Stimulated activated CD4-positive, alpha-beta T cell treated with anti-CD3 and anti-CD28 coated beads, TNF-alpha, amount 100 ng/mL, for 48 hours (primary cell): ENCODE measurements at places on chromosomes 1 and 21.

GRCh38 chr1:84264961-84265360, 36.5 kb upstream of the SAMD13 start:
- DNase-seq: no peak

DNA sequence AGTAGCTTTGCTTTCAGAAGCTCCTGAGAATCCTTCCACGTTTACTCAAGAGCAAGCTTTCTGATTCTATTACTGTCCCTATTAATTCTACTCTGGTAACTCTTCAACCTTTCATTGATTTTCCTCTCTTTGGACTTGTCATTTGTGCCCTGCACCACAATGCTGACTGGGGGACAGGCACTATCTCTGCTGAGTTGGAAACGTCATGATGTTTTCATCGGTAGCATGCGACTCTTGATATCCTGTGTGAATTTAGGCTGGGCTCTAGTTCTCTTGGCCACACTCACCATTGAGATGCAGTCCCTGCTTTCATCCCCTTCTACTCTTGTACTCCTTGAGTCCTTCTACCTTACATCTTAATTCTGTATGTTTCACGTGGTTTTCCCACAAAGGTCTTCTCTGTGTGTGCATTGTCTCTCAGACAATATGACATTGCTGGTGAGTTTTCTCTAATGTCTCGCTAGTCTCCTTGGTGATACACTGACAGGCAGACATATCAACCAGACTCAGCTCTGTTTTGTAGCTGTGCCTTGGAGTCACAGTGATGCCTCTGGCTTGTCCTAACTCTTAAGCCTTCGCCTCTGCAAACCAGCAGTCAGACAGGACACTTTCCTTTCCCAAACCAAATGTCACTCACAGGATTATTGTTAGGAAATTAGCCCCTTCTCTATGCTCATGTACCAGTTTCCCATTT, 223.6 kb upstream of the ADGRL2 start:
- DNase-seq: no peak

DNA sequence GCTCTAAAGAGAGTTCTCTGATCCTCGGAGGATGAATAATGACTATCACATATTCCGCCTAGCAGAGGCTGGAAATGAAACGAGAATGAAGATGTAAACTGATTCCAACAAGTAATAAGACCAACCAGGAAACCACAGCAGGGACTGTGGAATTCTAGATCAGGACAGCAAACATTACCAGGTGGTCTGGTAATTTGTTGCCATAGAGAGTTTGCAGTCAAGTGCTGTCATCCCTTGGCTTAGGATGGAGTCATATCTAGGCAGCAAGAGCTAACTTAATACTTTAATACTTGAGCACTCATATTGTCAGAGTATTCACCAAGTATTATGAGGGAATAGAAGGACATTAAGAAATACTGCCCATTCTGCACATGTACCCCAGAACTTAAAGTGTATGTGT, 45.1 kb upstream of the MUTYH start:
- DNase-seq: no peak

DNA sequence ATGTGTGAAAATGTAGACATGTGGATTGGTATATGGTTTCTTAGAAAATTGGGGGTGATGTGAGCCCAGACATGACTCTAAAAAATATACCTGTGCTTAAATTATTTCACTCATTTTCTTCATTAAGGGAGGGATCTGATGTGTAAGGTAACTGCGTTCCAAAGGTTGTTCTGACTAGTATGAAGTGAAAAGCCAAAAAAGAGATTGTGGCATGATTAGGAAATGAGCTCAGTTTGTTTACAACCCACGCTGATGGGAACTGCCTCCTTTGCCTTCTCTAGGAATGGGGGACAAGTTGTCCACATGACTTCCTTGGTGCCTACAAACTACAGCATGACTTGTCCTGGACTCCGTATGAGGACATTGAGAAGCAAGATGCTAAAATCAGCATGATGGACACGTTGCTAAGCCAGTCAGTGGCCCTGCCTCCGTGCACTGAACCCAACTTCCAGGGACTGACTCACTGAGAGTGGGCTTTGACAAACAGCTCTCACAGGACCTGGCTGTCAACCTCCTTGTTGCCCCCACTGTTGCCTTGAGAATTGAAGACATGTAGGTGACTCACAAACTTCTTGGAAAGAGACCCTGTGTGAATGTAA, 8.0 kb downstream of the C1orf50 start:
- no peak for DNase-seq

GRCh38 chr1:173193639-173194038, 13.5 kb downstream of the TNFSF4 start:
- no peak for DNase-seq

DNA sequence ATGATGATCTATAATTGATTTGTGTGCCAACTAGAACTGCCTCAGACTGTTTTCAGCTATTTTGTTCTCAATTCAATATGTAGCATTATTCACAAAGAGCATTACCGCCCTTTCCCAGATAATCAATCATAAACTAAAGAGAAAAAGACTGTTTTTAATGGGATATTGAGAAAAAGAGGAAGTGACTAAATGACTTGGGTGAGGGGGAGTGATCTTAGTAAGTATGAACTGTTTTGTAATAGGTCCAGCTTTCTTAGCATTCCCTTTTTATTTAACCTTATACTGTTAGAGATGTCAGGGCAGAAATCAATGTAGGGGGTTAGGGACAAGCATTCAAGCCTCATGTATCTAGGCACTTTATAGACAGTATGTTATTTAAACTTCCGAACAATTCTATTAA, 157.8 kb upstream of the DPYD start:
- DNase-seq: no peak

GRCh38 chr1:93569489-93569888, 112.1 kb downstream of the BCAR3 start:
- DNase-seq: no peak

GRCh38 chr1:246540738-246541491, 25.1 kb downstream of the TFB2M start:
- DNase-seq: no peak

GRCh38 chr1:232385221-232385620, 244.7 kb downstream of the SIPA1L2 start:
- DNase-seq: no peak

DNA sequence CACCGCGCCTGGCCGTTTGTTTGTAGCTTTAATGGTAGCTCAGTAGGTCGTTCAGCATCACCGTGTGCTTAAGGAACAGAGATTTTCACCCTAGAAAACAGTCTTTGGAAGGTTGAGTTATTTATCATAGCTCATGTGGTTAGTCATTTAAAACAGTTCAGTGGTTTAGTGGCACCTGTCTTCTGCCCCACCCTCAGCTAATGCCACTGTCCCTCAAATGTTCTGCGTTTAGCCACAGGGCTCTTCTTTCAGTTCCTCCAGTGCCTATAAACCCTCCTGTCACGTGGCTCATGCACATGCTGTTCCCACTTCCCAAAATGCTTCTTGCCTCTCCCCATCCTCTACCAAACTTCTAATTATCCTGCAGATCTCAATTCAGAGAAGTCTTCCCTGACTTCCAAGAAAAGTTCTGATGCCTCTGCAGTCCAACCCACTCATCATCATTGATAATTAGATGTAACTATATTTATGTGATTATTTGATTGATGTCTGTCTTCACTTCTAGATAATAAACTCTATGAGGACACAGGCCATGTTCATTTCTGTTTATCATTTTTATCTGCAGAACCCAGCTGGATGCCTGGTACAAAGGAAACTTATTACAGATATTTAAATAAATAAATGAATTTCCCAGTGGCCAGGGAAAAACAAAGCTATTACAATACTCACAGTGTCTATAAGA, 14.4 kb upstream of the DIPK1A start:
- no peak for DNase-seq

- DNase-seq: no peak
These were observed 182.6 kb downstream of the DPYD start for GRCh38 chr1:97738270-97738669.

DNA sequence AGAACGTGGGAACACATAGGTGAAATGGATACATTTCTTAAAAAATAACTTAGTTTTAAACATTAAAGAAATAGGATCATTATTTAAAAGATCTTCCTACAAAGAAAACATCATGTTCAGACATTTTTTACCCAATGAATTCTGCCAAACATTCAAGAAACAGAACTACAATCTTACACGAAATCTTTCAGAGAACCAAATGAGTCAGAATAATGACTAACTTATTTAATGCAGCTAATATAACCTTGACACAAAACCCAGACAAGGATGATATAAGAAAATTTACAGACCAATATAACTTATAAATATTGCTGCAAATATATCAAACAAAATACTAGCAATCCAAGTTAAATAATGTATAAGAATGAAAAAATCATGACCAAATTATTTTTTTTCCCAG, 220.1 kb upstream of the KCNK2 start:
- DNase-seq: no peak

GRCh38 chr21:38951095-38951730, 145.5 kb downstream of the ETS2 start:
- DNase-seq: no peak
